Central memory CD4-positive, alpha-beta T cell (primary cell): ENCODE measurements at places on chromosomes 2 and 18.

DNA sequence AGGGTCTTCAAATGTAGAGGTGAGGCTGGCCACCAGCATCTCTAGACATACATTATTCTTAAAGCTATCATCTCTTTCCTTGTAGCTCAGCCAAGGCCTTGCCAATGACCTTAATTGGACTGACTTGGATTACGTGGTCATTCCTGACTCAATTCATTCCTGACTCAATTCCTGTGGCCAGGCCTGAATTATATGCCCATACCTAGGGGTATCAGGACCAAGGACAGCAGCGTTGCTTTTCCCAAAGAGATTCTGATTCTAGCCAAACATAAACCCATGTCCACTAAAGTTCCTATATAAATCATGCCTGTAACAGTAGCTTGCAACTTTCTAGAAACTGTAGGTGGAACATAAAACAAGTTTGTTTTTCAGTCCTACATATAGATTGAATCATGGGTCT is 231.7 kb downstream of the ARL6IP6 start:
- DNase-seq = no peak

DNA sequence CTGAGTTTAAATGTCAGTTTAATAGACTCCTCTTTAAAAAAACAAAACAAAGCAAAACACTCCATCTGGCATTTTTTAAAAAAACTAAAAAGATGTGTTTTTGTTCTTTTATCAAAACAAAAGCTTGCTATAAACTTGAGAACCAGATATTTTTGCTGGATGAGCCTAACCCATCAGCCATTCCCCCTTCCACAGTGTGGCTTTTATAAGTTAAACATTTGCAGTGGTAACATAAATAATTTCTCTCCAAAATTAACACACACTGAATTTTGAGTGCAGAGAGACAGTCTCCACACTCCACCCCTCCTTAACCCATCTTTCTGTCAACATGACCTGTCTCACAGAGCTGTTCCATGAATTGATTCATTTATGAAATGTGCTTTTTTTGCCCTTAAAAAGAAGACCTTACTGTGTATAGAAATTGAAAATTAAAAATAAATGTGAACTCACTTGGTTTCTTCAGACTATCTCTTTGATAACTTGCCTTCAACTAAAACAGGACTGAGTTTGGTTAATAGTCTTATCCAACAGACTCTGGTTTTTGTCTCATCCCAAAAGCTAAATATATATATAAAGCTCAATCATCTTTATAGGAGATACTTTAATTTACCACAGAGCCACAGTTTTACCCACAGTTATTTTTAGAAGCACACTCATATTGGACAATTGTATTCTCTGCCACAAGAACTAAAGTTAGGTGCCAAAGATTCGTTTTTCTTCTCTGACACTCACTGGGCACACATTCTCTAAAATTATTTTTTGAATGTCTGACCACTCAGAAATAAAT is 64.8 kb upstream of the STK39 start:
- no peak for DNase-seq

GRCh38 chr2:201621293-201621999 is 21.9 kb downstream of the TMEM237 start:
- no peak for DNase-seq

DNA sequence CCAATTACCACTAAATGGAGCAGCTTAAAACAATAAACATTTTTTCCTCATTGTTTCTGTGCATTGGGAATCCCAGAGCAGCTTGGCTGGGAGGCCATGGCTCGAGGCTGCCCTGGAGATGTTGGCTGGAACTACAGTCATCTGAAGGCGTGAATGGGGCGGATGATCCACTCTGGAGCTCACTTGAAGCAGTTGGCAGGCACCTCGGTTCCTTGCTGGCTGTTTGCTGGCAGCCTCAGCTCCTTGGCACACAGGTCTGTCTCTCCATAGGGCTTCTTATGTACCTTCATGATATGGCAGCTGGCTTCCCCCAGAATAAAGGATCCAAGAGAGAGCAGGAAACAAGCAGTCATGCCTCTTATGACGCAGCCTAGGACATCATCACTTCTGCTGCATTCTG is 227.0 kb upstream of the COPS8 start:
- DNase-seq = no peak

DNA sequence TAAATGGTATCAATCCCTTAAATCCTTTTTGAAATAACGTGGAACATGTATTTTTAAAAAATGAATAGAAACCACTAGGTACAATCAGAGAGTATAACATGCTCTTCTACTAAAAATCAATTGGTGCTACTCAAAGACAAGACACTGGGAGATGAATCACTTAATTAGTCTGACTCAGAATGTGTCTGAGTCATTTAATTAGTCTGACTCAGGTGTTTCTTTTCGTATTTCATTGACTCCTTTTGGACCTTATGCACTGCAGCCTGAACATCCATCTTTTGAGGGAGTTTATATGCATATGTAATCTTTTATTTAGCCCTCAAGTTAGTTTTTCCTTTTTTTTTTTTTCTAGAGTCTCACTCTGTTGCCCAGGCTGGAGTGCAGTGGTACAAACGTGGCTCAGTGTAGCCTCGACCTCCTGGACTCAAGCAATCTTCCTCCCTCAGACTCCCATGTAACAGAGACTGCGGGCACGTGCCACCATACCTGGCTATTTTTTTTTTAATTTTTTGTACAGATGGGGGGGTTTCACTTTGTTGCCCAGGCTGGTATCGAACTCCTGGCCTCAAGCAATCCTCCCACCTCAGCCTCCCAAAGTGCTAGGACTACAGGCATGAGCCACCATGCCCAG is 26.5 kb downstream of the PPP4R3B start:
- no peak for DNase-seq

DNA sequence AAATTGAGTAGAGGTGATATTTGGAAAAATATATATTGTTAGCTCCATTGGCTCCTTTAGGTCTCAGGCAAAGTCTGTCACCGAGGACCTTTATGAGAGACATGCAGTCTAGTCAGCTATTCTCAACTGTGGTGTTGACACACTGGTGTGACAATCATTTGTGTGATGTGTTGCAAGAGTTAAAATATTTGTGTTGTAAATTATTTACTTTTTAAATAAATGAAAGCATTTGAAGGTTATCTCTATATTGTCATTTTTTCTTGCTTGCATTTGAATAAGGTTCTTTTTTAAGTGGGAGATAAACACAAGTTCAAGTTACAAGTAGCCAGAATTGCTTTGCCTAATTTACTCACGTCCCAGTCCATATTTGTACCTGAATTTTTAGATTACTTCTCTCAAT is 4.3 kb downstream of the REL start:
- DNase-seq = no peak

DNA sequence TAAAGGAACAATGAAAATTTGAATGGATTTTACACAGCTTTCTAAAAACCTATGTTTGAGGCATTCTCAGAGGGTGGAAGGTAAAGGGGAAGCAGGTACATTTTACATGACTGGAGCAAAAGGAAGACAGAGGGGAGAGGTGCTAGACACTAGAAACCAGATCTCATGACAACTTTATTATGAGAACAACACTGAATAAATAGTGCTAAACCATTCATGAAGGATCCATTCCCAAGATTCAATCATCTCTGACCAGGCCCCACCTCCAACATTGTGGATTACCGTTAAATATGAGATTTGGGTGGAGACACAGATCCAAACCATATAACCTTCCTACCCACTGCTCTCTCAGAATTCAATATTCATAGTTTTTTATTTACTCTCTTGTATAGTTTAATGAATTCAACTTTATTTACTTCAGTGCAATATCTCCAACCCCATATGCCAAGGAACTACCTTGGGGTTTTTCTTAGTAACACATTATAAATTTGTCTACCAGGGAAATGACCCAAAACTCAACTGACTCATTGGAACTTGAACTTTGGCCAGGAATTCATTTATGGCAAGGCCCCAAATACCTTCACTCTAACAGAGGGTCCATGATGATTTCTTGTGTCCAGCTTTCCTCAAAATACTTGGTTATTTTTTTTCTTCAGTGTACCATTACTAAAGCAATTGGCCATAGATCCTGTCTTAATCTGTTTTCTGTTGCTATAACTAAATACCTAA is 317.8 kb downstream of the GULP1 start:
- DNase-seq = no peak

DNA sequence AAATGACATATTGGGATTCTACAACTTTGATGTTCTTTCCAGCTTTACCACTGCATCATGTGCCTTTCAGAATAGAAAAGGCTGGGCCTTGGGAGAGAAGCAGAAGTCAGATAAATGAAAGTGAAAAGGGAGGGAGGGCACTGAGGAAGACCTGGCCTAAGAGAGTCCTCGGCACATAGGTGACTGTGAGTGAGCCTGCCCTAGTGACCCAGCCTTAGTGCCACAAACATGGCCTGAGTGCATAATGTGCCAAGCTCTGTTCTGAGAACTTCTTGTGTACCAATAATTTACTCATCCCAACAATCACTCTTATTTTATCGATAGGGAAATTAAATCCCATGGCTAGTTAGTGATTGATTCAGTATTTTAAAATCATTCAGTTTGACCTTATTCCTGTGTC is 436.6 kb downstream of the LRP1B start:
- no peak for DNase-seq

- no peak for DNase-seq
Observed at GRCh38 chr18:37084912-37085311, 256.0 kb downstream of the KIAA1328 start.

GRCh38 chr2:40360652-40361051 is 91.2 kb downstream of the SLC8A1 start:
- DNase-seq = no peak

- DNase-seq = no peak
Observed at GRCh38 chr18:48409591-48410094, 460 bp upstream of the ZBTB7C start.

DNA sequence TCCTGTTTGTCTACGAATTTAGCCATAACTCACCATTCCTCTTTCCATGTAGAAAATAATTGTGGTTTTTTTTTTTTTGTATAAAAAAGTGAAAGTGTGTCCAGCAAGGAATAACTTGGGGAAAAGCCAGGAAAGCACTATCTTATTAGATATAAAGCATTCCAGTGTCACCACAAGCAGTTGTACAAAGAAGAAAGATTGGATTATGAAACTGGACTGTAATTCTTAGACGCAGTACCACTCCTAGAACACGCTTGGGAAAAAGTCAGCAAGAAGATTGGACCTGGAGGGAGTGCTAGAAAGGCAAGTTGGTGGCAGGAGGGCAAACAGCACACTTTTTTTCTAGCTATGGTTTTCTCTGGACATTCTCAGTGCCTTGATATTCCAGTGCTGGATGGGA is 186.7 kb downstream of the PARD3B start:
- no peak for DNase-seq

- no peak for DNase-seq
Observed at GRCh38 chr2:119293254-119293653, 69.6 kb downstream of the STEAP3 start.

DNA sequence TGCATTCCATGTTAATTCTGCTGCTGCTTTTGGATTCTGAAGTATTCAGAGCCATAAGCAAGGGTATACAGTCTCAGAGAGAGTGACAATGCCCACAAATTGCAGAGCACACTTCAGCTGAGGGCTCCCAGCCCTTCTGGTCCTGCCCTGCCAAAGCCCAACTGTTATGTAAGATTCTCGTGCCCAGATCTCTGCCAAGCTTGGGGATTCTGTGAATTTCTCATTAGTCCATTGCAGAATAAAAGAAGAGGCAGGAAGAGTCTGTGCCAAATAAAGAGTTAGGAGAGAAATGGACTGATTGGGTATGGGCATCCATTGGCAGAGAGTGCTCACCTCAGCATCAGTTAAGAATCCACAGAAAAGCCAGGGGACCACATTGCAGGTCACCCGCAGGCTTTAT is 112.0 kb upstream of the PNPT1 start:
- DNase-seq = no peak

GRCh38 chr2:223865907-223866508 is 28.6 kb upstream of the AP1S3 start:
- no peak for DNase-seq

GRCh38 chr2:108236676-108237335 is 3.0 kb upstream of the SULT1C3 start:
- DNase-seq = no peak

DNA sequence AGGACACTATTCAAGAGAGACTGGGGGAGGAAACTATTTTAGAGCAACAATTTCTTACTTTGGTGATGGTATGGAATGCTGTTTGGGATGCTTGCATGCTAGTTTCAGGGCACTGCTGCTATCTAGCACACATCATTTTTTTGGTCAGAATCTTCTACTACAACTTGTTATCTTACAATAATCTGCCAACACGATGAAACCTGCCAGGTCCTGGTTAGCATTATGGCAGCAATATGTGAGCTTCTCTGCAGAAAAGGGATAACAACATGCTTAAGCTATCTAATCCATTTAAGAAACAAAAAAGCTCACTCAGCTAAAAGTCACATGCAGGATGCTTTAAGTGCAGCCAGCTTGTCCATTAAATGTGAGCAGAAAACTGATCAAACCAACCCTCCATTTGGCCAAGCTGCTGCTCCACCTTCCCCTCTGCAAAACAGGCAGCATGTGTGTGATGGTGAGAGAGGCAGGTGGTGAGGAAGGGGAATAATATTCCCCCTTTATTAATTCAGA is 30.1 kb downstream of the GAREM2 start:
- no peak for DNase-seq

GRCh38 chr2:102120701-102121159 is 21.8 kb upstream of the IL1R1 start:
- DNase-seq = no peak

- no peak for DNase-seq
Observed at GRCh38 chr18:4817665-4818064, 362.6 kb upstream of the DLGAP1 start.

GRCh38 chr2:133602538-133602937 is 34.3 kb upstream of the NCKAP5 start:
- DNase-seq = no peak

DNA sequence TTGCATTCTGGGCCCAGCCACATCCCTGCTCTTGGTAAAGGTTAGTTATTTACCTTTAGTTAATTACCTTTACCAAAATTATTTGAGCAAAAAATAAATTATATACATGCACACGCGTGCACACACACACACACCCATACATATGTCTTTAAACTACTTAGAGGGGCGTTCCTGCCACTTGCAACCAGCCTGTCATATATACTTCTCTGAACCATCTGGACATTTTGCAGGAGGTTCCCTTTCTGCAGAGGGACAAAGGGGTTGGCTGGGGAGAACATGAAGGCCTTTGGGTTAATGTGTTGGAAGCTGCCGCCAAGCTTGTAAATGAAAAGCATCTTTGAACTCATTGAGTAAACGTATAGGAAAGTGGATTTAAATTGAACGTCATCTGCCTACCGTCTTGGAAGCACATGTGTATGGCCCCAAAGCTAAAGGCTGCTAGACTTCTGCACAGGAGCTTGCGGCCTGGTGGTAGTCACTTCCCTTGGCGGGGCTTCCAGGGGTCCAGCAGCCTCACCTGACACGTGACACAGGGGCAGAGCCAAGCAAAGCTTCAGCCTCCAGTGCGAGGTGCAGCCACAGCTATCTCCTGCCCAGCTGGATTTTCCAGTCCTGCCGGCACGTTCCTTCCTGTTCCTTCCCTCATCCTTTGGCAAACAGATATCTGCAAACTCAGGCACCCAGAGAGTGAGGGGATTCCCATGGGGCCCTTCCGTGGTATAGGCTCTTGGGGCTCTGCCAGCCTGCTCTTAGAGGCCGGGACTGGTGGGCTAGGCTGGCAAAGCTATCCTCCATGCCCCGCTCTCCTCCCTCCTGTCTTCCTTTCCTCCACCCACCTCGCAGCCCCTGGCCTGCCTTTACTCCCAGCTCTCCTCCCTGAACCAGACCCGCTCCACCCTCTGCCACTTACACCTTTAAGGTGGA is 46.1 kb downstream of the SERTAD2 start:
- DNase-seq = no peak
